ENCODE measurements at places on chromosomes 11 and 22.

GRCh38 chr11:12111549-12112520 is 1.4 kb downstream of the MICAL2 start:
- DNase-seq, result no peak

DNA sequence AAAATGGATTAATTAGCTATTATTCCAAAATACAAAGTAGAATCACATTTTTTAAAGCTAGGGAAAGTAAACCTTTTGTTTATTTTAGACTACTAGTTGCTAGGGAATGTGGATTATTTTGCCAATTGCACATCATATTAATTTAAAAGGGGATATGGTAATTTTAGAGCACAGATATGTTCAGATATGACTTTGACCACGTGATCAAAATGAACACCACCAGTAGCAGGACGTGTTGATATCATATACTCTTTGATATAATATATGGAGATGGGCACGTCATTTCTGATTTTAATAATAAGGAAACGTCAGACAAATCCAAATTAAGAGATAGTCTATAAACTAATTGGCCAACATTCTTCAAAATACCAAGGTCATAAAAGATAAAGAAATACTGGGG is 1188.3 kb upstream of the CNTN5 start:
- DNase-seq, result no peak

DNA sequence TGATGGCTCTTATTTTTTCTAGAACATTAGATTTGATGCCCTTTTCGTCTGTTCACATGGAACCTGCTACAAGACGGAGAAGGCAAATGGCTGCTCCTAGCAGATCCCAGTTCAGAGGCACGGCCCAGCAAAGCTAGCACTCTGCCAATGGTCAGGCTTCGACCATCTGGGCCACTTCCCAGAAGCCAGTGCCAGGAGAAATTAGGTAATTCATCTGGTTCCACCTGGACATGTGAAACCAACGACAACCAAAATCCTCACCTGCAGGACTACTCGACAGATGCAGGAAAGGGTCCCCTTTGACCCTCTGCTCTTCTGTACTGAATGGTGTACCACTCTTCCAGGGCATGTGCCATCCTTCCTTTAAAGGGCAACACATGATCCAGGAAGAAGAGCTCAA is 25.4 kb downstream of the MICAL3 start:
- no peak for DNase-seq

- DNase-seq, result no peak
Observed at GRCh38 chr11:76209375-76209972, 3.2 kb upstream of the WNT11 start.

DNA sequence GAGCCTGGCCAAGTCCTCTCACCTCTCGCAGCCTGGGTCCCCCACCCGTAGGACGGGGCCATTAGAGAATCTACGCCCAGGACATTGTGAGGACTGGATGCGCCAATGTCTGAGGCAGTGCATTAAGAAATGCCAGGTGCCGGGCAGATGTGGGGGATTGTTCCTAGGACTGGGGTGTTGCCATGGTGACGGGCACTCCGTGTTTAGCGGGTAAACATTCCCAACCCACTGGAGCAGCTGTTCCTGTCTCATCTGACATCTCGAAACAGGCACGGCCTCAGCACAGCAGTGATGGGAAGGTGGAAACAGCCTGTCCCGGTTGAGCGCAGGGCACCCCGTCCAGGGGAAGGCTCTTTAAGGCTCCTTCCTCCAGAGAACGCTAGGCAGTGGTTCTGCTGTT is 99.6 kb upstream of the RTL6 start:
- no peak for DNase-seq

- DNase-seq, result no peak
Observed at GRCh38 chr11:72265951-72266350, 22.0 kb upstream of the PHOX2A start.

DNA sequence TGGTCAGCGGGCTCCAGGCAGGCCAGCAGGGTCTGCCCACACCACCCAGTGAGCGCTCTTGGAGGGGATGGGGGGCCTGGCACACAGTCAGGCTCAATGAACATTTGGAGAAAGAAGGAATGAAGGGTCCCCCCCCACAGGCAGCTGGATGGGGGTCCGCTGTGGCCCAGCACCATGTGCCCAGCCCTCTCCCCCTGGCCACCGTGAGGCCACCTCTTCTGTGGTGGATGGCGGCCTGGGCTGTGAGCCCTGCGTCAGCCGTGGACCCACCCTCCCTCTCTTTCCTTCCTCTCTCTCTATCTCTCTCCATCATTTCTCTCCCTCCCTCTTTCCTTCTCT is 35.1 kb upstream of the MUC5AC start:
- DNase-seq, result no peak

GRCh38 chr22:37571992-37572373 is 7.9 kb downstream of the LGALS2 start:
- no peak for DNase-seq

GRCh38 chr11:78715639-78716311 is 141.1 kb upstream of the NARS2 start:
- DNase-seq, result peak; percentile 76

DNA sequence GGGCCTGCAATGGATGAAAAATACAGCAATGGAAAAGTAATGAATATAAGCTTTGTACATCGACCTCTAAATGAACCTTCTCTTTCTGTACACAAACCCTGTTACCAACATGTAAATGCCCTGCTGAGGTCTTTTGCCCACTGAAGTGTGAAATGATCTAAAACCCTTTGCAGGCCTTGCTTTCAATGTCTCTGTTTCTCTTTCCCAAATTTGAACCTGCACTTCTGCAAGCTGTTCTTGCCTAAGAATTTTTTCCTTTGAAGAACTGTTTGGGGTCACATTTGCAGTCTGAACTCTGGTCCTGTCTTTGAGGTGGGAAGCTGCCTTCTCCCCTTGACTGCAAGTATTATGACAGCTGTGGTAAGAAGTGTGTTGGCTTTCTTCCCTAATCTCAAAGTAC is 1237.1 kb downstream of the FAM181B start:
- no peak for DNase-seq

GRCh38 chr11:2128511-2129307 is 10.5 kb downstream of the IGF2 start:
- no peak for DNase-seq

DNA sequence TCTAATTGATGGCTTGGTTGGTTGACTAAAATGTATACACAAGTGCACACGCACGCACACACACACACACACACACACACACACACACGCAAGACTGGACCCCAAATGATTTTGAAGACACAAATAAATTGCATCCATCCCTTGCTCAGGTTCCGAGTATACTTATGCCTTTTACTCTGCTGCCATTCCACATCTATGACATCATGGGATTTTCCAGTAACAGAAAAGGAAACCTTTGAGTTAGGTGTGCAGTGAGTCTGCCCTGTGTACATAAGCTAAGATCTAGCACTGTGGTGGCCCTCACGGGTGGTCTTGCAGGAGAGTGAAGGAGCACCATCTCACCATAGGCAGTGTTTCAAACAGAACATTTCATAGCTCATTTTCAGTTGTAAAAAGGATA is 20.5 kb upstream of the LARGE1 start:
- no peak for DNase-seq

- no peak for DNase-seq
Observed at GRCh38 chr11:66081505-66081904, 11.4 kb downstream of the PACS1 start.

DNA sequence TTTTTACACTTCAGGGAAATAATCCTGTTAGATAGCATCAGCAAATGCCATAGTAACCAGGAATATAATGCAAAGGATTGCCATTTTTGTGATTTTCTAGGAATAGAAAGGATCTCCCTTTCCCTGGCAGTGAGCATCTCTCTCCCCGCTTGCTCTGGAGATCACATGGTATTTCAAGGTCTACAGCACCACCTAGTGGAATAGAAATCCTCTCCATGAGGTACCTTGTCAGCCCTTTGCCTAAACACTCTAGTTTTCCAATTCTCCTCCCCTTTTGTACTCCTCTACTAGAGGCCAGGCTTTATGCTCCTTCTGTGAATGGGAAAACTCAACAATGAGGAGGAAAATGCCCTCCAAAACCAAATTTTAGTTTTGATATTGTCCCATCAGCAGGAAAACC is 78.4 kb downstream of the XRRA1 start:
- no peak for DNase-seq

DNA sequence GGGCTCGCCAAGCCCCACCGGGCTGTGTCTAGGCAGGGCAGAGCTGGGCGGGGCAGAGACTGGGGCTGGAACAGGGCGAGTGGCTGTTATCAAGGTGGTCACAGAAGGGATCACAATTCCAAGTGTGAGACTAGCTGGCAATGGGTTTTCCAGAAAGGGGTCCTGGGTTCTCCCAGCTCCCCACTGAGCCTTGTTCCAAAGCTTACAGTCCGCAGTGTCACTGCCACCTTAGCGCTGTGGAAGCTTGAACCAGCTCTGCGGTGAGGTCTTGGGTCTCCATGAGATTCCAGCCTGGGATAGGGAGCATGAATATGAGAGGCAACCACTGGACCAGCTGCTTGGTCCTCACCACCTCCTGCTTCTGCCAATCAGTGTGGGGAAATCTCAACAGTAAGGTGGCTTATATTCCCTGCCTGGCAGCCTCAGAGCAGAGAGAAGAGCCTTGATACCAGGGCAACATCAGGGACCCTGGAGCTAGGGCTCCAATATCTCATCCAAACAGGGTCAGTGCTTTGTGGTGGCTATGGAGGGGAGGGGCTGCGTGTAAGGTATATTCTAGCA is 831 bp downstream of the CD44 start:
- no peak for DNase-seq

GRCh38 chr11:16613262-16613511 is 125.3 kb upstream of the C11orf58 start:
- no peak for DNase-seq

DNA sequence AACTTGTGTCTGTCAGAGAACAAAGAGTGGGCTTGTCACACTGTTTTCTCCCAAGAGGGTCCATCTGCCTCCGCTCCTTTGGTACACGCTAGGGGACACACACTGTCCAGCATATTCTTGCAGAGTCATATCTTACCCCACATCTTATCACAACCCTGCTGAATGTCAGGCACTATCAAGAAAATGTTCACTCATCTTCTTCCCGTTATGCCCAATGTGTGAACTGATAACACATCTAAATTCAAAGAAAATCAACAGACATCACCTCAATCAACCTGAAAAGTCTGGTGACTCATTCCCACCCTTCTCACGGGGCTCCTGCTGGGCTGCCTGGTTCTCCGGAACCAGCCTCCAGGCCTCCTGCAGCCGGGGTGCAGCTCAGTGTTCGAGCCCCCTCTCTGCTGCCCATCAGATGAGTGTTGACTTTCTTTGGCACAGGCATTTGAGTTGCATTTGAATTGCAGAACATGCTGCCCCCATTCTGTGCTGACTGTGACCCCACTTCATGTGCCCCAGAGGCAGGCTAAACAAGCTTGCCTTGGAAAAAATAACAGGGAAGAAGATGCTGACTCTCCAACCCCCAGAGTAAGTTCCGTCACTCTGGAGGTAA is 19.4 kb downstream of the GRAP2 start:
- DNase-seq, result no peak

GRCh38 chr11:126592496-126593410 is 237.3 kb downstream of the ST3GAL4 start:
- no peak for DNase-seq

DNA sequence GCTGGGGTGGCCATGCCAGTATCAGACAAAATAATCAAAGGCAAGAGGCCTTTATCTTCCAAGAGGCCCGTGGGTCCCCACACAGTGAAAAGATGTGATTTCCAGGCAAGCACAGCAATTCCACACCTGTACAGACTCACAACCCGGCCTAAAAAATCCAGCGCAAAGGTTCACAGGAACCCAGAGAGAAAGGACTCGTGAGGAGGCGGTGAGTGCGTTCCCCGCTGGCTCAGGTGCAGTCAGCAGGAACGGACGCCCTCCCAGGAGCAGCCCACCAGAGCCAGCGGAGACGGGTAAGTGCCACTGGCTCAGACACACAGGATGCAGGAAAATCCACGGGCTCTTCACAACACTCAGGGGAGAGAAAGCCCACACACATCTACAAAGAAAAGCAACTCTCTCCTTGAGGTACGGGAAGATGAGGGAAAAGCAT is 4.4 kb downstream of the TOLLIP start:
- DNase-seq, result no peak

GRCh38 chr11:76623884-76624419 is 46.6 kb downstream of the LRRC32 start:
- no peak for DNase-seq

GRCh38 chr22:35970616-35971455 is 57.8 kb downstream of the RBFOX2 start:
- DNase-seq, result no peak

- no peak for DNase-seq
Observed at GRCh38 chr11:70111269-70112016, 33.3 kb downstream of the ANO1 start.

GRCh38 chr22:46798366-46799350 is 36.2 kb downstream of the TBC1D22A start:
- peak; percentile 35 for DNase-seq

DNA sequence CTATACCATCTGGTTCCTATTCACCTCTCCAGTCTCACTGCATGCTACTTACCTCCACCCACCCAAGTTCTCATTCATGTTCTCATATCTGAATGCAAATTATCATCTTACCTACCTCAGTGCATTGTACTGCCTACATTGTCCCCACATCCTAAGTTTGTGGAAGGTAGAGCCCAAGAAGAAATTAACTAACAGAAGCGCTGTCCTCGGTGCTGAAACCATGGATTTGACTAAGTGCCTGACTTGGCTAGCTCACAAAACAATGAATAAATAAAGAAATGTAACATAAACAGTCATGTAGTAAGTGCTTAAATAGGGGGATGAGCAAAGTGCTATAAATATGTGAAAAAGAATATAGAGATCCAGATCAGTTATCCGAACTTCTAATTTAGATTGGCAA is 63.2 kb downstream of the GRIA4 start:
- DNase-seq, result peak; percentile 43

DNA sequence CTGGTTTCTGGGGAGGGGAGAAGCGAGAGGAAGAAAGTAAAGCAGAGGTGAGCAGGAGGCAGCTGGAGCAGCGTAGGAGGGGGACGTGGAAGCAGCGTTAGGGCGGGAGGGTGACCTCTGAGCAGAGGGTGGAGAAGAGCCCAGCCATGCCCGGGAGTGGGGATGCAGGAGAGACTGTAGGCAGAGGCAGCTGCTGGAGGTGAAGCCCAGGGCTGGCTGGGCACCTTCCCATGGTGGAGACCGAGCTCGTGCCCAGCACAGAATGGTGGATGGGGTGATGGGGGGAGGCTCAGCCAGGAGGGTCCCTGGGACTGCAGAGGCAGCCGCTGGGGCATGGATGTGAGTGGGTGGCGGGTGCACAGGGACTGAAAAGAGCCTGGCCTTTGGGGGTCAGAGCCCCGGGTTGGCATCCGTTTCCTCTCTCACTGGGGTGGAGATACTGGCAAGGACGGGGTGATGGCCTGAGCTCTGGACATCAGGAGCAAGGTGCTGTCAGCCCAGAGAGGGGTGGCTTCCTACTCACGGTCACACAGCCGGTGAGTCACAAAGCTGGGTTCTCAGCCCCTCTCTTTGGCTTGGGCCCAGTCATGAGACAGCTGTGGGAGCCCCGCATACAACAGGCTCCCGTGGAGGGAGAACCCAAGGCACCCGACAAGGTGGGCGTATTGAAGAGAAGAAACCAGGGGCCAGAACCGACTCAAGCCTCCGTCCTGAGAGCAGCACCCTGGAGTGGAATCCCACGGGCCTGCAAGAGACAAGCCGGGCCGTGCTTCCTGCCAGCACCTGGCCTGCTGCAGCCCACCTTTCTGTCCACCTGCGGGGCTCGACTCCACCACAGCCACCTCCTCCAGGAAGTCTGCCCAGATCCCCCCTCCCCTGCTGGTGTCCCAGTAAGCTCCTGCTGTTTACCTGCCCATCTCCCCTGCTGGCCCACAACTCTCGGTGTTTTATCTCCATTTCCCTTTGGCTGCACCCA is 45.8 kb upstream of the FGF3 start:
- no peak for DNase-seq

GRCh38 chr22:48177631-48178030 is 1415.2 kb downstream of the TBC1D22A start:
- no peak for DNase-seq

- DNase-seq, result no peak
Observed at GRCh38 chr11:69691463-69691862, 12.4 kb downstream of the FGF19 start.

All from iPS DF 6.9 (cell line).